Amniotic stem cell (primary cell): ENCODE measurements at places on chromosomes 7 and 10.

- DNase-seq = no peak
Observed at GRCh38 chr10:16794005-16794404, 23.2 kb downstream of the RSU1 start.

GRCh38 chr10:51510231-51510630 is 189.2 kb downstream of the CSTF2T start:
- DNase-seq = peak; percentile 17

GRCh38 chr7:135441791-135442190 is 68.1 kb downstream of the CNOT4 start:
- DNase-seq = no peak

DNA sequence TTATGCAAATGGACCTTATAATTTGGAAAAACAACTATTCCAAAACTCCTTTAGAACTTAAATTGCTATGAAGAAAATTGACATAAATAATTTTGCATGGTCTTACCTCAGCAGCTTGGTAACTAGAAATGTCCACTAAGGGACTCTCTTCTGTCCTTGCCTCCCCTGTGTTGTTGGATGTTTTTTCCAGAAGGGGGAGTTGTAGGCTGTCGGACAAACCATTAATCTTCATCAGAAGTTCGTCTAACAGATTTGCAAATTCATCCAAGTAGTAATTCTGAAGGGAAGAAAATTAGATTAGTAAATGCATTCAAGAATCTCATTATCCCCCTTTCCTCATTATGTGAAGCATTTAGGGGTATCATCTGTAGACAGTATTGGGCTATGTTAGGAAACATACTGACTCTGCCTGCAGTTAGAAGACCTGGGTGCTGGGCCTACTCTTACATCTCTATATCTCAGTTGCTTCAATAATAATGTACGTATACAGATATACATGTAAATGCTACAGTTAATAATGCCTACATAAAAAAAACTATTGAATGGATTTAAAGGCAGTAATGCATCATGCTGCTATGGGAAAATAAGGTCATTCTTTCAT is 155.6 kb downstream of the PKD1L1 start:
- no peak for DNase-seq

DNA sequence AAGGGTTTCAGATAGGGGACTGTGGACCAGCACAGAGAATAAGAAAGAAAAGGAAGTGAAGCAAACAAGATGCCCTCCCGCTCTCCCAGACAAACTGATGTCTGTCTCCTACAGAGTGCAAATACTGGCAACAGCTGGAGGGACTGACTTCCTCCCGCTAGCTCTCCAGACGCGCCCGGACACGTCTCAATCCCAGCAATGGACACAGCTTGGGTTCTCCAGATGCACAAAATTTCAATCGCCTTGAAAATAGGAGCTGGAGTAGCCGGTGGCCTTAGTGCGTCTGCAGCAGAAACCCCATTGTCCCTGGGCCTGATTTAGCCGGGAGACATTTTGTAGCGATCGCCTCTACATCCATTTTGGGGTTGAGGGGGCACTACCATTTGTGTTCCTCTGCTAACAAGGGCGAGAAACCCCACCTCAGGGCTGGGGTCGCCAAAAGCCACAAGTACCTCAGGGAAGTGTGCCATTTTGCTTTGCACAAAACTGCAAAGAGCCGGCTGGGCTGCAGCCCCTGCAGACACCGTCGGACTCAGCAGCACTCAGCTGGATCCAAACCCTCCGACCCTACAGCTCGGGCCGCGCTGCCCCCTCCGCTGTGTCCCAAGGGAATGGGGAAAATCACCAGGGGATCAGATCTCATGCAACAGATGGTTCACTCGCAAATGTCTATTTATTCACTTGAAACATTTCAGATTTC is 5.9 kb downstream of the CPA2 start:
- DNase-seq = no peak

DNA sequence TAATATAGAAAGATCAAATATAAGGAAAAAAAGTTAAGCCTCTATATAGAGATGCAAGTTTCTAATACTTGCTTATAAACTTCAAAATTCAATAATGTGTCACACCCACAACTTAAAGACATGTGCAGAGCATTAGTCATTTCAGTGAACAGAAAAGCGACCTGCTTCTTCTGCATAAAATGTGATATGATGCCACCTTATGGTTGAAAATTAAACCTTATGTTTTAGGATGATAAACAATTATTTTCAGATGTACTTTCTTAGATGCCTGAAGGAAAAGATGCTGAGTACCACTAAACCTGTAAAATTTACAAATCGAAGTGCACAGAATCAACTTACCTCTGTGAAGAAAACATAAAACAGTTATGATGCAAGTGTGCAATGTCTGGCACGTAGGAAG is 96.0 kb downstream of the MTERF1 start:
- DNase-seq = peak; percentile 38

DNA sequence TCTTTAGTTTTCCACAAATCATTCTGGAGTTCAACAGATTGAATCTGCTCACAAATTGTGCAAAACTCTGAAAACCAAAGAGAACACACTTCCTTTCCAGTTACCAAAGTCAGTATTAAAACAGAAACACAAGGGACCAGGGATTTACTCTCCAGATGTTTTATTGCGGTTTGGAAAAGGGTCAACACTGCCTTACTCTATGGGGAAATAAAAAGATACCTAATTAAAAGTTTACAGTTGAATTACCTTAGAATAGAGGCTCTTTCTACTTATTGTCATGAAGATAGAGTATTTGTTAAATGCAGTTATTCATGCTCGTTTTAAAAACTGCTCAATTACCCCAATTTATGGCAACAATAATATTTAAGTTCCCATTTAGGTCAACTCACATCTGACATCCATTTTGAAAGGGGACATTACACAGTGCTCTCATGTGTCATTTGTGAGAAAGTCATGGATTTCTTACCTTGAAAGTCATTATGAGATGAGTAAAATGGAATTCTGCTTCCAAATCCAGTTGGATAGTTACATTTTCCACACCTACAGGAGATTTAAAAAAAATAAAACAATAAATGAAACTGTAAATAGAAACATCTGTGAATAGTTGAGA is 8.4 kb downstream of the LAMB1 start:
- no peak for DNase-seq

DNA sequence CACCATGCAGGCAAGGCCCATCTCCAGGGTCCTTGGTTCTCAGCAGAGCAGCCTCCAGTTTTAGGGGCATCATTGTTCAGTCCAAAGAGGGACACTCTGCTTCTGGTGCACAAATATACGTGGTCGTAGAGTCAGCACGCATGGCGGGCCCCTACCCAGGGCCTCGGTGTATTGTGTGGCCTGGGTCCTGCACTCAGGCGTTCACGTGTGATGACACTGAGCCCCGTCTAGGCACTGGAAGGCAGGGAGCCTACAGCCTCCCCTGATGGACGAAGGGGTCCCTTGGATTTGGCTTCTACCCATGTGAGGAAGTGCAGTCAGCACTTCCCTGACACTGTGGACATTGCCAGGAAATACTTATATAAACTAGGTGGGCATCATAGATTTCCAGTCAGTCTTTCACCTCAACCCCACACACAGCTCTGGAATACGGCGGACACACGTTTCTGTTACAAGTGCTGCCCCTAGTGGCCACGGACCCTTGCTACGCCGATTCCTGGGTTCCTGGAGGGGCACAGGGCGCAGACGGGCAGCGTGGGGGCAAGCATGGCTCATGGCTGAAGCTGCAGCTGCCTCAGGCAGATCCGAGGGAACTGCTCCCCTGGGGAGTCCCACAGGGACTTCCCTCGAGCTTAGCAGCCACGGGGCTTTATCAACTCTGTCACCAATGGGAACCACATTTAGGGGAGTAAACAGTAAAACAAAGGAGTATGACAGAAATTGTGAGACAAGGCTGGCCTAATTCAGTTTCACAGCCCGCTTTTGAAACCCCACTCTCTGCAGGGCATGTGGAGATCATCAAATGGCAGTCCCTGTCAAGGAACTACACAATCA is 25.4 kb downstream of the AIFM2 start:
- DNase-seq = no peak

DNA sequence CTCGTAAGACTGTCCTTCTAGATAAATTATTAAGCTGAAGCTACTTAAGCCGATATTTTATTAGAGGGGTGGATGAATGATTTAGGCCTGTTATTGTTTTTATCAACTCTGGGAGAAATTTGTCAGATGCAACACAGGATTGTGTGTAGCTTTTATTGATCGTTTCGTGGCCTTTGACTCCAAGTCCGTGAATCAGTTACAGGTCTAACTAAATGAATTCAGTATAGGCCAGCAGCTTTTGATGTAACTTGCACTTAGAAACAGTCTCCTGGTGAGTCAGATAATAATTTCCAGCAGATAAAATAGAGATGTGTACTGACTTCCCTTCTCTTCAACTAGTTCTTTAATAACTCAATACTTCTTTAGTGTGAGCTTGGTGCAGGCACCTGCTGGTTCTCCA is 341.7 kb upstream of the SMIM30 start:
- DNase-seq = no peak

DNA sequence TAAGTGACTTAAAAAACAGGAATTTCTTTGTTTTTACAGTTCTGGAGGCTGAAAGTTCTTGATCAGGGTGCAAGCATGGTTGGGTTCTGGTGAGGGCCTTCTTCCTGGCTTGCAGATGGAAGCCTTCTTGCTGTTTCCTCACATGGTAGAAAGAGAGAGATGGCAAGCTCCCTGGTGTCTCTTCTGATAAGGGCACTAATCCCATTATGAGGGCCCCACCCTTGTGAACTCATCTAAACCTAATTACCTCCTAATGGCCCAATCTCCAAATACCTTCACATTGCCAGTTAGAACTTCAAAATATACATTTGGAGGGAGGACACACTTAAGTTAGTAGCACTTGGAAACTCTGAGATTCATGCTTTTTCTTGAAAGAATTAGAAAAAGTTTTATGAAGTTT is 314.4 kb upstream of the AOAH start:
- no peak for DNase-seq

DNA sequence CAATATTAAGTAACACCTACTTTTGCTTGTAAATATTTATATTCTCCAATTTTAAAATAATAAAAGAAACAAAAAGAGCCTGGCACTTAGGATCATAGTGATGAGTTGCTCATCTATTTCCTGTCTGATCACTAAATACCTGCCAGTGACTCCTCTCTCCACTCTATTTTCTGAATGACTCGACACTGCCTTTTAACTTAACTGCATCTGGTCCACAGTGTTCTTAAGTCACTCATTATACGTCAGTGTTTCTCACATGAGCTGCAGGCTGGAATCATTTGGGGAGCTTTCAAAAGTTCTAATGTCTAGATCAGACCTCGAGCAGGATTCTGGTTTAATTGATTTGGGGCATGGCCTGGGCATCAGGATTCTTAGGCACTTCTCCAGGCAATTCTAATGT is 78.0 kb upstream of the AGBL3 start:
- DNase-seq = no peak

DNA sequence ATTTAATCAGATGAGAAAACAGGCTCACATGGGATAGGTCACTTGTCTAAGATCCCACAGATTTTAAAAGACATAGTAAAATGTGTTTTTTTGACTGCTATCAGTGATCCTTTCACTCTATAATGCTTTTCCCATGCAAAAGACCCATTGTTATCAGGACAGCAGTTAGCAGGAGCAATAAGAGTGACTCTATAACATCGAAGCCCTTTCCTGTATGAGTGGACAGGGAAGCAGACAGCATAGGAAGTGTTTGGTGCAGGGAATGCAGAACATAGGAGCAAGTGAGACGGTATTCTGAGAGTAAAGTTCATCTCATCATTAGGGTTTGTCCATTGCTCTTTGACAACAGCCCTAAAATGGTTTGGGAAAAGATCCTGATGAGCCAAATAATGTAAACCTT is 68.5 kb downstream of the SLC25A13 start:
- DNase-seq = no peak

- no peak for DNase-seq
Observed at GRCh38 chr7:31059551-31059950, 7.4 kb downstream of the ADCYAP1R1 start.

- DNase-seq = no peak
Observed at GRCh38 chr10:132139526-132139925, 47.2 kb upstream of the DPYSL4 start.

- DNase-seq = no peak
Observed at GRCh38 chr7:30524545-30524944, 19.9 kb upstream of the GGCT start.

GRCh38 chr7:2450198-2451107 is 25.7 kb downstream of the GRIFIN start:
- DNase-seq = no peak

- no peak for DNase-seq
Observed at GRCh38 chr10:3763852-3764625, 21.0 kb downstream of the KLF6 start.

GRCh38 chr7:116426428-116427156 is 72.9 kb upstream of the CAV2 start:
- peak; percentile 84 for DNase-seq

DNA sequence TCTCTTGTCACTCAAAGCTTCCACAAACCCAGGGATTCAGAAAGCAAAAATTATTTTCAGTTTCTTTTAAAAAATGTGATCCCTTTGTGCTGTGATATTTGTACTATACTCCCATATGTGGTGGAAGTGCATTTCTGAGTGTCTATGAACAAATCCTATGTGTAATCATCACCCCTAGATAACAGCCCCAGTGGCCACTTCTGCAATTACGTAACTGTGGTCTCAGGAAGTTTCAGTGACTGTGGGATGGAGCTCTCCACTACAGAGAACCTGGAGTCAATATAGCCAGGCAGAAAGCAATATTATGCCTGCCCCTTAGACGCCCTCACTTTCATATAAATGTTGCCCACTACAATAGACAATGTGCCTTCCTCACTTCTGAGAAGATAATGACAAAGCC is 1101.7 kb upstream of the GHITM start:
- no peak for DNase-seq

DNA sequence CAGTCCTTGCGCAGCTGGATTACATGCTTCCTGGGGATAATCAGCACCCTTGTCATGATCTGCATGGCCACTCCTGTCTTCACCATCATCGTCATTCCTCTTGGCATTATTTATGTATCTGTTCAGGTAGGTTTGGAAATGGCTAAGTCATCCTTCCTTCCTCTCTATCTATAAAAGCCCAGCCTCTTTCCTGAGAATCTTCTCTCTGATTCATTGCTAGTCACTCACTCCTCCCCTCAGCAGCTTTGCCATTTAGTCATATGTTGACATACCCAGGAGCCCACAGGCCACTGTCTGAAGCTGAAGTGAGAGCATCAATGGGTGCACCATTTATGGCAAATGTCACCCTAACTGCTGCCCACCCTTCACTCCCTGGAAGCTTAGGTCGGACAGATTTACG is 52.0 kb downstream of the ABCC2 start:
- no peak for DNase-seq

DNA sequence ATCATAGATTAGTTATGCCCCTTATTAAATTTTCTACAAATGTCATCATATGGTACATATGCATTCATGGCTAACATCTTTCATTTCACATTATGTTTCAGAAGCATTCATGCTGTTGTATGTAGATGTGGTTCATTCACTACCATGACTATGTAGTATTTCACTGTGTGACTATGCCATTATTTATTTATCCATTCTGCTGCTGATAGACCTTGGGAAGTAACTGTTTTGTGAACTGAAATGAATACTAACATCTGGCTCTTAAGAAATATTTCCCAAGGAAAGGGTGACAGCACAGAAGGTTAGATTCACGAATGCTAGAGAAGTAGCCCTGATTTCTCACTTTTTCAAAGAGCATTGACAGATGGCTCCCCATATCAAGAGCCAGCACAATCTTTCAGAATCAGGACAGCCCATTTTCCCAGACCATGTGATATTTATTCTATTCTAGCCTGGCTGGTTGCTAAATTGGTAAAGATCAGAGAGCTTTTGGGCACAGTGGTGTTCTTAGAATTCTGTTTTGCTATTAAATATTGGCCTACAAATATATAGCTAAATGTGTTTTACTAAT is 157.4 kb downstream of the DYNC1I1 start:
- DNase-seq = no peak

GRCh38 chr10:6409971-6410643 is 170.0 kb downstream of the PRKCQ start:
- DNase-seq = peak; percentile 4

GRCh38 chr10:36504758-36505157 is 620.6 kb upstream of the ANKRD30A start:
- no peak for DNase-seq
